ENCODE measurements at places on chromosomes 5 and 9.

- DNase-seq: no peak
Measured at GRCh38 chr5:57246426-57246825, 72.6 kb downstream of the GPBP1 start.

DNA sequence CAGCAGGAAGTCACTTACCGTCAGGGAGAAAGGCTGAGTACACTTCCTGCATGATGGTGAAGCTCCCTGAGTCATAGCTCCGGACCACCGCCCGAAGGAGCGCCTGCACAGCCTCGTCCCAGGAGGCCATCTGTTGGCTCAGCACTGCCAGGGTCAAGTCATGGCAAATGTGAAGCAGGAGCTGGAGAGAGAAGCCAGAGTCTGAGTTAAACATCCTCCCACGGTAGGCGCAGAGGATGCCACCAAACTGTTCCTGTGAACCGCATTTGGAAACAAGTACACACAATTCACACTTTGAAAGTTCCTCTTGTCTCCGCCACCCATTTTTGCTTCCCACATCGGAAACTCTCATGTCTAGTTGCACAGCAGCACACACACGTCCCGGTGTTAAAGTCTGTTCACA, 33.9 kb downstream of the CNOT8 start:
- no peak for DNase-seq

GRCh38 chr9:98989036-98990000, 45.6 kb downstream of the COL15A1 start:
- DNase-seq: no peak

GRCh38 chr5:41835645-41836044, 34.6 kb downstream of the OXCT1 start:
- DNase-seq: no peak

- DNase-seq: peak; percentile 86
Measured at GRCh38 chr9:99104459-99105151, at the start of gene TGFBR1. TSS of gene TGFBR1 (plus strand) at chr9:99105113. CDS start at chr9:99105206, 93 bp downstream.

- no peak for DNase-seq
Measured at GRCh38 chr9:137437691-137438590, 3.2 kb downstream of the ENTPD8 start.

- DNase-seq: no peak
Measured at GRCh38 chr9:114291886-114292590, 30.9 kb upstream of the ORM1 start.

DNA sequence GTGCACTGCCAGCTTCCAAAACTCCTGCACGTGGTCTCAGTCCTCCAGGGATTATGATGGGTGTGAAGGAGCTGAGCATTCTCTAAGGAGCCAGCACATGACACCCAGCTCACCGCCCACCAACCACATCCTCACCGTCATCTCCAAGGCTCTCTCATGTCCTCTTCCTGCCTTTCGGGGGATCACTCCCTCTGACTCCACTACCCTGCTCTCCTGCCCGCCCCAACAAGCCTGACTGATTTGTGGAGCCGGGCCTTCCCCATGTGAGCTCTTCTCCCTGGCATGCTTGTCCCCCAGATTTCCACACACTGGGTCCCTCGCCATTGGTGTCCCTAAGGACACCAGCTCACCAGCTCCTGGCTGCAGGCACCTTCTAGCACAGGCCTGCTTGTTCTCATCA, 1.9 kb downstream of the ABO start:
- no peak for DNase-seq

Measured in stimulated activated CD8-positive, alpha-beta memory T cell treated with anti-CD3 and anti-CD28 coated beads, Interleukin-2, amount 100 ng/mL, for 1 hour (primary cell).